Umbilical cord (tissue), 2 donors: ENCODE measurements at places on chromosomes 6 and 20.

DNA sequence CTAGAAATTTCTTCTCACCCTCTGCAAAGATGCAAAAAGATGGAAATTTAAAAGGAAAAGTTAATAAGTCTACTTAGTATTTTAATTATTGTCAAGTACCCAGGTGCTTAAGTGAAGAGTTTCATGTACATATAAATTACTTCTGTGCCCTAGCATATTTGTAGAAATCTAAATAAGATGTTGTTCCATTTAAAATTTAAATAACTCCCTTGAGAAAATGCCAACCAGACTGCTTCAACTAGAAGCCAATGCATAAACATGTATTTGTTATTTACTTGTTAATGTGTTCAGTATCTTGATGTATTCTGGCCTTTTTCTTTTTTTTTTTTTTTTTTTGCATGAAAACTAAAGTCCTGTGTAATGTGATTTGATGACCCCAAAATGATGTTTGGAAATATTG is 6.3 kb upstream of the TMEM244 start:
- DNase-seq: no peak

DNA sequence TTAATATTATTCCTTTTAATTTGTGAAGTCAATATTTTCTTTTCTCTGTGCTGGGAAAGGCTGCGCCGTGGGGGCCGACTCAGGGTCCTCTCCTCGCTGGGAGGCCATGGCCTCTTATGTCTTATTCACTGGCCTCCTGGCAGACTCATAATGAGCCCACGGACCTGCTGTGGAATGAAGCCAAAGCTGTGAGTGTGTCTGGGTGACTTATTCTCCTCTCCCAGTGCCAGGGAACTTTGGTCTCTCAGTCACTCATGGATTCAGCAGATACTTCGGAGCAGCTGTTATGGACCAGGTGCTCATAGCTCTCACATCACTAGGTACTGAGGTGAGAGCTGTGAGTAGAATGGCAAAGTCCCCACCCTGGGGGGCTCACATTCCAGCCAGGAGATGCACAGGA is 297.6 kb downstream of the CDH26 start:
- DNase-seq: no peak

DNA sequence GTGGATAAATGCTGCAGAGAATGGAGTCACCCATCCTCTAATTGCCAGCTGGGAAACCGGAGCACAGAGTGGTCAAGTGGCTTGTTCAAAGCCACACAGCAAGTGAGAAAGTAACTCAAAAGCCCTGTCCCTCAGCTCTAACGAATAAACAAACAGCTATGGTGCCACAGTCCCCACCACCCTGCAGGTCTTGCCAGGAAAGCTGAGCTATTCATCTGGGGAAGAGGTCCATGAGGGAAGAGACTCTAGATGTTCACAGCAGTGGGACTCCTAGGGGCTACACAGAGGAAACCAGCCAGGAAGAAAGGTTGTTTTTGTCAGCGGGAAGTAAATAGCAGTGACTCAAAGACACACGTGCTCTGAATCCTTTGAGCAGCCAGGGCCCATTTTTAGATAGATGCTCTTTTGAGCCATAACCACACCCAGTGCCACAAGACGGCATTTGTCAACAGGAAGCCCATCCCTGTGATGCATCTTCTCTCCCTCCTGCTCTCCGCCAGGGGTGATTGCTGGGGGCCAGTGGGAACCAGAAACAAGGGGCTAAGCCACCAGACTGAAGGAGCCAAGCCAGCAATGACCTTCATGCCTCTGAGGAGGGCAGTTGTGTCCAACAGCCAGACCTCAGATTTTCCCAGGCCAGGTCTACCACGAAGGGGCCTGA is 32.4 kb upstream of the TCP11 start:
- DNase-seq: no peak

DNA sequence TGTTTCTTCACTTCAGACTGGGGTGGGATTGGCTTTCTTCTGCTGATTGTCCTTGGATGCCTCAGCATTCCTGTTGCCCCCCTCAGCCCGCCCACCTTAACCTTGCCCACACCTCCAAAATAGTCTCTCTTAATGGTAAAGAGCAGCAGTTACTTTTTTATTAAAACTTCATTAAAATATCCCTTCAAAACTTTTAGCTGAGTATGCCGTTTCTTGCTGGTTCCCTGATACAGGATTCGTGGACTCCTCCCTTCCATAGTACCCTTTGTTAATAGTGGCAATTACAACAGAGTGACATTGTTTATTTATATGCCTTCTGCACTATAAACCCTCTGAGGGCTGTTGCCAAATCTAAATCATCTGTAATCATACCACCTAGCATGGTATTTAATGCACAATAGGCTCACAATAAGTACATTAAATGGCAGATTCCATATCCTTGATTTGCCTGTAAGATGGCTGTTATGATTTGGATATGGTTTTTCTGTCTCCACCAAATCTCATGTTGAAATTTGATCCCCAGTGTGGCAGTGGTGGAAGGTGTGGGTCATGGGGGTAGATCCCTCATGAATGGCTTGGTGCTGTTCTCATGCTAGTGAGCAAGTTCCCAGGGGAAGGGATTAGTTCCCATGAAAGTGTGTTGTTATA is 3.5 kb upstream of the MOCS1 start:
- no peak for DNase-seq

GRCh38 chr6:21740376-21741124 is 147.0 kb downstream of the SOX4 start:
- no peak for DNase-seq

- no peak for DNase-seq
These were observed 120.5 kb downstream of the KIF13A start for GRCh38 chr6:17866876-17867444.

- DNase-seq: no peak
These were observed 126.0 kb downstream of the RNASET2 start for GRCh38 chr6:166830185-166830890.
